Activated naive CD8-positive, alpha-beta T cell treated with anti-CD3 and anti-CD28 coated beads, Interleukin-2, amount 50 U/mL, for 24 hours (primary cell): ENCODE measurements at places on chromosomes 16 and 17.

DNA sequence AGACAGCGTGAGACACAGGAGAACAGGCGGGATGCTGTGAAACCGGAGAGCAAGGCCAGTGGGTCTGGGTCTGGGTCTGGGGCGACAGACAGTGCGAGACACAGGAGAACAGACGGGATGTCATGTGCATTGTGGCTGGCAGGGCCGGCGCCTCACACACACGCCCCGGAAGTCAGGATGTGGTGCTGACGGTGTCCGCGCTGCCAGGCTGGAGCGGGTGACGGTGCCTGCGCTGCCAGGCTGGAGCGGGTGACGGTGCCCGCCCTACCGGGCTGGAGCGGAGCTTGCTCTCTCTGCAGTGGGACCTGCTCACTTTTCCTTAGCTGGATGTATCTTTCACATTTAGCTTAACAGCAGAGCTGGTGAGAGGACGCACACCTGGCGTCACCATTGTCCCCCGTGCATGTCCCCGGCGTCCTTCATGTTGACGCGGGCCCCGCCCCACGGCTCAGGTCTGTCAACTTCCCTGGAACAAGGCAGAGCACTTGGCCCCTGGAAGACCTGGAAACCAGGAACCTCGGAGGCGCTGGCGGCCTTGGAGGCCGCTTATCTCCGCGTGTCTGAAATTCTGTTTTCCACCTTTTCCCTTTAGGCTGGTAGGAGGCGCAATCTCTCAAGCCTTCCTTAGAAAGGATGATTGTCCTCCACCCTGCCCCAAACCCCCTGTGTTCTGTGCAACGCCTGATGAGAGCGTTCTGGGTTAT, 43.0 kb upstream of the ZNF750 start:
- peak; percentile 74 for DNase-seq

DNA sequence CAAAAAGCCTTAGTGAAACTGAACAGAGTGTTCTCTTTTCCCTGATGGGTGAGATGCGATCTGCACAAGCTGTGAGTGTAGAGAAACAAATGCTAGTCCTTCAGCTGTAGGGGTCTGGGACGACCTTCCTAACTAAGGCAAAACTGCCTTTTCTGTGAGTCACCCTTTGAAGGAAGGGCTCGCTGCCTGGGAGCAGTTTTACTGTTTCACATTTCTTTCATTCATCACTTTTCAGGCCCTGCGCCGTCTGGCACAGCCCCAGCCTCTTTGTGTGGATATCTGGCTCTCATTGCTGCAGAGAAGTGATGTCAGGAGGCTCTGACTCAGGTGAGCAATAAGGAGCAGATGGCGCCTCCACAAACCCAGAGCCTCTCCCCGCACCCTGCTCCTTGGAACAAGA, 57.4 kb downstream of the HS3ST3A1 start:
- DNase-seq, result no peak

- DNase-seq, result no peak
Observed at GRCh38 chr16:908526-909155, 62.1 kb downstream of the LMF1 start.

GRCh38 chr17:72404872-72405271, 284.1 kb downstream of the SOX9 start:
- no peak for DNase-seq

DNA sequence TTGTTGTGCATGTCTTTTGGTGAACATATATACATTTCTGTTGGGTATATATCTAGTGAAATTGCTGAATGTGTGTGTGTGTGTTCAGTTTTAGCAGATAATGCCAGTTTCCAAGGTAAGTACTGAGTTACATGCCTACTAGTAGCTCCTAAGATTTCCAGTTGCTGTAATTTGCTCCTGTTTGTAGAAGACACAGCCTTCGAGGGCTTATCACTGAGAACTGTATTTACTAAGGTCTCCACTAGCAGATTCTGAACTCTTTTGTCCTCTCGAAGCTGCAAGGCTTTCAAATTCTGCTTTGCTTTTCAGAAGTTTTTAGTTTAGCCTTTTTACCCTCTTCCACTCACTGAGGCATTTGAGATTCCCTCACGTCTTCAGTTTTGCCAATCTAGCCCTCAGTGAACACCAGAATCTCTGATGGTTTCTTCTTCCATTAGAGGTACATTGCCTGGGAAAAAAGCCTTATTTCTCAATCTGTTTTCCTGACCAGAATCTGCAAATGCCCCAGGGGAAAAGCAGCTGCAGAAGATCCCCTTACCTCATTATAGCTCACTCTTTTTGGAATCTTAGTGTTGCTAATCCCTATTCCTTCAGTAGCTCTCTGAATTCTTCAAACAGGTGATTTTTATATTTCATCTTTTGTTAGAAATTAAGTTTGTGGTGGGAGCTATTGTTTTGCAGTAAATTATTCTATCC, 52.9 kb downstream of the NF1 start:
- DNase-seq, result no peak

DNA sequence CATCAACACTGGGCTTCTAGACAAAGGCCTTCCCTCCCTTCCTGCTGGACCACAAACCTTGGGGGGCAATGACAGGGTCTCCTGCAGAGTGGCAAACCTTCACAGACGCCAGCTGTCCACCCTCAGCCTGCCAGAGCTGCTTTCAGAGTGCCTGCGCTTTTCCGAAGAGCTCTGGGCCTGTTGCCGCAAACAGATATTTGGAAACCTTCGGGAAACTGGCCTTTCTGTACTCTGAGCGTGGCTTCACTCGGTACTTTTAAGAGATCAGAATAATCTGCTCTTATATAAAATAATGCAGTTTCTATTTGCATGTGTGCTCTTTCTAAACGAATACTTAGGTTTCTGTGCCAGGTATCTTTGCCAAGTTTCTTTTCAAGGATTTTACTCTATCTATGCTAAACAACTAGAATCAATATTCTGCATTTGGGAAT, 152.1 kb upstream of the CHMP6 start:
- DNase-seq, result no peak

GRCh38 chr16:47777220-47777619, 316.1 kb downstream of the PHKB start:
- DNase-seq, result no peak

GRCh38 chr17:68710976-68711375, 109.8 kb upstream of the FAM20A start:
- DNase-seq, result no peak

DNA sequence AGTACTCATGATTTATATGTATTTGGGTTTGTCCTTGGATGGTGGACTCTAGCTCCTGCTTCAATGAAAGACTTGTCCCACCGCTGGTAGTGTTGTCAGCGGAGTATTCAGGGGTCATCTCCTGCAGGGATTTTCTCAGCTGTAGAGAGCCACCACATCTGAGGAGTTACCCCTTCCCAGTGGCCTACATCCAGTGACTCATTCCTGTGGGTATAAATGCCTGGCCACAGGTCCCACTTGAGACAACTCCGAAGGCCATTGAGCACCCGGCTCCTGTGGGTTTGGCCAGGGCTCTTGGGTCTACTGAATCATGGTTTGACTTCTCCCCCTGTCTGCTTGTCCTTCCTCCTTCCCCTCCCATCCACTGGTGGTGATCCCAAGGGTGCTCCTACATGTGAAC, 34.6 kb upstream of the WSB1 start:
- no peak for DNase-seq

DNA sequence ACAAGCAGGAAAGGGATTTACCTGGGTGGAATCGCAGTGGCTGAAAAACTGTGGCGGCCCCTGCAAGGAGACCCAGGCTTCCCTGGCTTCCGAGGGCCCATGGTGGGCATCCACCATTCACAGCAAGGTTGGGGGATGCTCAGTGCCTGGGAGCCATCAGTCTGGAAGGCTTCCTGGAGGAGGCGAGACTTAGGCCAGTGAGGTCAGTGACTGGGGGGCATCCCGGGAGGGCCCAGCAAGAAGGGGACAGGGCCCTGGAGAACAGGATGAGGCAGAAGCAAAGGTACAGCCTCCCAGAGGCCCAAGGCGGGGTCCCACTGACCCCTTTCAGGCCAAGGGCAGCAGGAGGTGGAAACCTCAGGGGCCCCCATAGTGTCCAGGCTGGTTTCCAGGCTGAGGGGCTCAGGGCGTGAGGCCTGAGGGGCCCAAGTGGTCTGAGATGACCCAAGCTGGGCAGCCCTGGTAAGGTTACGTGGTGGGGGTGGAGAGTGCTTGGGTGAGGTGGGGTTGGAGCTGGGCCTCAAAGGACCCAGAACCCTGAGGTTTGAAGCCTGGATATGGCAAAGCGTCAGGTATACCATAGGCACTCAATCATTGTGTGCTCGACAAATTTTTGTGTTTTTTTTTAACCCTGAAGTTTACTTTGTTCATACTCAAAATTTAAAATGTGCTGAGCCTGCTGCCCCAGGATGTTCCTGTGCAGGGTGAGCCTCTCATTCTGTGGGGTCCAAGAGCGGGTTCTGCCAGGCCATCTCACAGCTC, 15.8 kb upstream of the SRRM2 start:
- DNase-seq, result no peak

DNA sequence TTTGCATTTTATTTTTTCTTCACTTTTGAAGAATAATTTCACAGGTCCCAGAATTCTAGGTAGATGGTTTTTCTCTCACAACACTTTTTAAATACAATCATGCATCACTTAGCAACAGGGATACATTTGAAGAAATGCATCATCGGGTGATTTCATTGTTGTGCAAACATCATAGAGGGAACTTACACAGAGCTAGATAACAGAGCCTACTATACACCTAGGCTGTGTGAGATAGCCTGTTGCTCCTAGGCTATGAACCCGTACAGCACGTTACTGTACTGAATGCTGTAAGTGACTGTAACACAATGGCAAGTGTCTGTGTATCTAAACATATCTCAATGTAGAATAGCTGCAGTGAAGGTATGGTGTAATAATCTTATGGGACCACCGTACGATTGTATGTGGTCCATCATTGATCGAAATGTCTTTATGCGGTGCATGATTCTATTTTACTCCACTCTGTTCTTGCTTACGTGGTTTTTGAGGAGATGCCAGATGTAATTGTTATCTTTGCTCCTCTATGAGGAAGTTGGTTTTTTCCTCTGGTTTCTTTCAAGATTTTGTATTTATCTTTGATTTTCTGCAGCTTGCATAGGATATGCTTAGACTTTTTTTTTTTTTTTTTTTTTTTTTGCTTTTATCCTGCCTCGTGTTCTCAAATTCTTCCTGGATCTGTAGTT, 35.5 kb upstream of the TMEM92 start:
- DNase-seq, result no peak

- DNase-seq, result no peak
Observed at GRCh38 chr17:74715144-74715543, 2.4 kb upstream of the CD300LF start.

DNA sequence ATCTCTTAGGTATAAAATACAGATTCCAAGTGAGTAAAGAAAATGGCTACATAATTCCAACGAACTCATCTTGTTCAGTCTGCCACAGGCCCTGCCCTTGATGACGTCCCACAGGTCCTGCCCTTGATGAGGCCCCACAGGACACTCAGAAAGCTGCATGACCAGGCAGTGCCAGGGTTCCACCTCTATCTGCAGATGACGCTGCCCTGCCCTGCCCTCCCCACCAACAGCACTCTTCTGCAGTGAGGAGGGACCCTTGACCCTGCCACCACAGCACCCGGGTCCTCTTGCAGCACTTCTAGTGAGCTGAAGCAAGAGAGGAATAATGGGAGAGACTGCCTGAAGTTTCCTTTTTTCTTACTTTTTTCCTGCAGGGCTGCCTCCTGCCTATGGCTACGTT, 118.4 kb downstream of the VPS53 start:
- DNase-seq, result no peak
